ENCODE measurements at places on chromosomes 2 and 18. TPM values are rescaled to one million over a fixed set of nuclear protein-coding genes. Genes with fewer than 3 reads are reported as not detected.

The MOGAT1 gene
- not detected for total RNA-seq

The ATP5MC3 gene
- 123 TPM for total RNA-seq

The CCDC148 gene
- total RNA-seq: 3.7 TPM

- no peaks in the 10 kb centered on the region for H3K27me3 ChIP-seq
- H3K36me3 ChIP-seq: no peaks in the 10 kb centered on the region
- no peak overlapping the region for H3K27ac ChIP-seq
- peaks cover 45% of the 10 kb centered on the region for H3K4me1 ChIP-seq
- no peak overlapping the region for H3K4me3 ChIP-seq
These were observed 11.3 kb downstream of the ZNF516 start for GRCh38 chr18:76483780-76484179.

GRCh38 chr2:237154082-237154638 lies 68.5 kb downstream of the COPS8 start:
- peak; percentile 47 for DNase-seq
- H3K4me1 ChIP-seq: peaks cover 27% of the 10 kb centered on the region
- no peaks in the 10 kb centered on the region for H3K36me3 ChIP-seq
- no peak overlapping the region for H3K27ac ChIP-seq
- H3K27me3 ChIP-seq: no peaks in the 10 kb centered on the region

- peaks cover 34% of the 10 kb centered on the region for H3K4me1 ChIP-seq
- no peak overlapping the region for H3K27ac ChIP-seq
- no peaks in the 10 kb centered on the region for H3K27me3 ChIP-seq
- no peak overlapping the region for H3K4me3 ChIP-seq
These were observed 31.9 kb downstream of the SMAD7 start for GRCh38 chr18:48918660-48919456.

DNA sequence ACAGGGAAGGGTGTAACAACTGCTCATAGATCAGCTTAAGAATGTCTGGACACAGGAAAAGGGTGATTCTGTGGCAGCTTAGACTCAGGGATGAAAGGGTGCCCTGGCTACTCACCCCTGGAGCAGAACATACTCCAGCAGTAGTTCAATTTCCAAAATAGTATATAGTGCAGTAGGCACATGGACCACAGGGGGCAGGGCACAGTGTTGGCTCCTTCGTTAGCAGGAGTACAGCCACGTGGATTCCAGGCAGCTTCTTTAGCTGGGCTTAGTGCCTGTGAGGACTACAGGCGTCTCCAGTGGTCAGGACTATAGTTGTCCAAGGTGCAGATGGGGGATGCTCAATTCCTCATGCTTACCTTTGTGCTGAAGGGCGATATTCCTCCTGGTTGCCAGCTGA lies 277.5 kb upstream of the DDX18 start:
- DNase-seq: no peak
- H3K4me1 ChIP-seq: no peaks in the 10 kb centered on the region
- no peak overlapping the region for H3K4me3 ChIP-seq
- H3K27ac ChIP-seq: no peak overlapping the region
- H3K27me3 ChIP-seq: no peaks in the 10 kb centered on the region
- no peaks in the 10 kb centered on the region for H3K36me3 ChIP-seq

- DNase-seq: no peak
- H3K36me3 ChIP-seq: no peaks in the 10 kb centered on the region
- H3K27me3 ChIP-seq: no peaks in the 10 kb centered on the region
- peaks cover 28% of the 10 kb centered on the region for H3K4me1 ChIP-seq
These were observed 6.1 kb downstream of the RASGRP3 start for GRCh38 chr2:33482518-33482917.

GRCh38 chr2:226477221-226478108 lies 322.2 kb downstream of the IRS1 start:
- no peak for DNase-seq
- no peak overlapping the region for H3K4me3 ChIP-seq
- H3K27me3 ChIP-seq: no peaks in the 10 kb centered on the region

- no peaks in the 10 kb centered on the region for H3K27me3 ChIP-seq
- DNase-seq: no peak
- no peaks in the 10 kb centered on the region for H3K4me1 ChIP-seq
- no peak overlapping the region for H3K4me3 ChIP-seq
These were observed 63.4 kb upstream of the ARHGAP28 start for GRCh38 chr18:6666012-6666685.

- no peak for DNase-seq
- no peak overlapping the region for H3K27ac ChIP-seq
- no peak overlapping the region for H3K4me3 ChIP-seq
- H3K27me3 ChIP-seq: no peaks in the 10 kb centered on the region
- no peaks in the 10 kb centered on the region for H3K36me3 ChIP-seq
These were observed 35.9 kb downstream of the SOWAHC start for GRCh38 chr2:109649736-109650695.

Data from esophagus muscularis mucosa (tissue), 4 donors.